Endothelial cell of umbilical vein (primary cell): ENCODE measurements at places on chromosomes 2 and 18. TPM values are rescaled to one million over a fixed set of nuclear protein-coding genes. Genes with fewer than 3 reads are reported as not detected.
A peak's percentile ranks its signal among the peaks of the same experiment; 100 is the strongest.

IL18R1 gene
- 3.6 and 4.0 TPM in 2 replicates for total RNA-seq

DUSP19 gene
- 1.7 and 1.9 TPM in 2 replicates for total RNA-seq

KLHL14 gene
- not detected in 2 replicates for total RNA-seq

HS1BP3 gene
- 27.8 and 33.1 TPM in 2 replicates for total RNA-seq

SIX3 gene
- total RNA-seq, result not detected in 2 replicates

GRCh38 chr2:43887176-43887575 is 48.4 kb downstream of the ABCG8 start:
- DNase-seq, result no peak

DNA sequence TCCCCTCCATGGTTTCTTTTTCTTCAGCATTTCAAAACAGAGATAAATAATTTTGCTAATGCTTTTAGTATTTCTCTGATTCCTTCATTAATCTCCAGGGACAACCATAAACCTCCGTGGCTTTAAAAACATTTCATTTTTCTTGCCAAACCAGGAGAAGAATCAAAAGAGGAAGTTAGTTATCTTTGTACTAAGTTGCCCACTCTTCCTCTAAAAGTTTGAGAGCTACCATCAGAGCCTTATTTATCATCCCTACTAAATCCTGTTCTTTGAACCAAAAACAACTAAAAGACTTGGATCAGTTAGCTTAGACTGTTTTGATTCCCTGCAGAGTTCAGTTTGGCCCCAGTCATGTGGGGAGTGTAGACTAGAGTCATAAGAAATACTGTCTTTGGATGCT is 208.4 kb downstream of the SETBP1 start:
- DNase-seq, result no peak

DNA sequence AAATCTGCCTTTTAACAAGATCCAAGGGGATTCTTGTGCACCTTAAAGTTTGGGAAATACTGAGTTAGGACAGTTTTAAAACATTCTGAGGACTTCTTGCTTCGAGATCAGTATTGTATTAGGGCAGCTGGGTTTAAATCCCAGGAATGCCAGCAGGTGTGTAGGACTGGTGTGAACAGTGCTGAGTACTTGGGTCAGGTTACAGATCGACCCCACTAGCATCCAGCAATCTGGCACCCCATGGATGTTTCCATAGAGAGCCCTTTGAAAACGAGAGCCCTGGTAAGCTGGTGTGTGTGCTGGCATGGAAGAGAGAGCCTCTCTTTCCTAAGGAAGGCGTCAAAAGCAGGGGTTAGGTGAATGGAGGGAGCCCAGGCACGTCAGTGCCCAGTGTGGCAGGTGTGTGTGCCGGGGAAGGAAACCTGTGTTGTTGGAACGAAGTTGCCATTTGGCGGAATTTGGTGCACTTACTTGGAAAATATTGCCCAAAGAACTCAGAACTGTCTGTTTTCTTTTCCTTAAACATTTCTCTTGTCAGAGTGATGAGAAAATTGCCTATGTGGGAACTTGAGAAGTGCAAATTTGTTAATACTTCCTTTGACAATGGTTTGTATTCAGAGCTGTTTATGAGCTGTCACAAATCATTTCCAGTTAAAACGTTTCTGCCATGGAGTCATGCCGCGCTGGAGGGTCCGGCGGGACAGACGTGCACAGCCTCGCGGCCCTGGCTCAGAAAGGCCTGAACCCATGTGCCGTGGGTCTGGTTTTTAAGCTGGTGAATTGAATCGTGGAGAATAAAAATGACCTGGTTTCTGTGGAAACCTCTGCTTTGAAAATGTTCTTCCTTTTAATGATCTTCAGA is 38.1 kb downstream of the LDLRAD4 start:
- DNase-seq, result no peak

DNA sequence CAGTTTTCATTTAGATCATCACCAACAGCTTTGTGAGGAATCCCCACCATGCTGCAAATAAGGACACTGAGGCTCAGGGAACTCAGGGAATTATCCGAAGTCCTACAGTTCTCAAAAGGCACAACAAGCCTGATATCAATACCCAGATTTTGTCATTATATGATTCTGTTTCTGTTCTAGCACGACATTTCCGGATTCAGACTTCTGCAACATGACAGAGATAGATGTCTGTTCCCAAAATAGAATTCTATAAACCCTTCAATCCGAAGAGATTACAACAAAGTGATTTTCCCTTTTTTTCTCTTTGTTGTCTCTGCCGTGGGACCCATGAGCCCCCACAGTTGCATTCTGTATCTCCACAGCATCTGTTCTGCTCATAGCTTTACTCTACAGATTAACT is 72.0 kb downstream of the DOCK10 start:
- no peak for DNase-seq

DNA sequence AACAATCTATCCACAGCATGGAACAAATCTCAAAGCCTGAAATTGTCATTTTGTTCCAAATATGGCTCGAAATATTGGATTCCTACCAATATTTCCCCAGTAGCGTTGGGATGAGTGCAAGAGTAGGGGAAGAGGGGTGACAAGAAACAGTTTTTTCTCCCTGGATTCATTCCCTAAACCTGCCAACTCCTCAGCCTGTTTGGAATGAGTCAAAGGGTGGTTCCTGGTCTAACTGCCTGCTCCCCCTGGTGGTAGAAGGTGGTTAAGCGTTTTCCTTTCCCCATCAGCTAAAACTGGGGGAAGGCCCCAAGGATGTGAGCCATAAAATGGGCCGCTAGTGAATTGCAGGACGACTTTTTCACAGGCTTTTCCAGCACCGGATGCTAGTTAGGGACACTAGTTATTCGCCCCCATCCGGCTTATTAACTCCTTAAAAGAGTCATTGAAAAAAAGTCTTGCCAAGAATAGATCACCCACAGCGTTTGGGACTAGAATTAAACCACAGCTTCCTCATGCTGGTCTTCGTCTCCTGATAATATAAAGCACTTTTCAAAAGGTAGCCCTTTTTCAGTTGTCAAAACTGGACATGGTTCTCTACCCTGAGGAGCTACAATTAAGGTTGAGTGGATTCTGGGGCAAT is 72.5 kb downstream of the DHRS9 start:
- peak; percentile 58 for DNase-seq

- peak; percentile 20 for DNase-seq
Observed at GRCh38 chr2:86747711-86748639, 27.9 kb downstream of the RMND5A start.

DNA sequence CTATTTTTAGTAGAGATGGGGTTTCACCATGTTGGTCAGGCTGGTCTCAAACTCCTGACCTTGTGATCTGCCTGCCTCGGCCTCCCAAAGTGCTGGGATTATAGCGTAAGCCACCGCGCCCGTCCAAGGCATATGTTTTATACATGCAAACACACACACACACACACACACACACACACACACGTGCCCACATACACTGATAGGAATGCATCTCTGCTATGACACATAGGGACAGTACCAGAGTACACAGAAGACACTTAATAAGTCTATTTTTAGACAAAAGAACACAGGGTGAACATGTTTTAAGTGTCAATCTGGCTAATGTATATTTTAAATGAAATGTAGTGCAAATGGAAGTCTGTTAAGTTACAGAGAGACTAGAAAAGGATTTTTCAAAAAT is 10.7 kb upstream of the RNF103 start:
- no peak for DNase-seq

DNA sequence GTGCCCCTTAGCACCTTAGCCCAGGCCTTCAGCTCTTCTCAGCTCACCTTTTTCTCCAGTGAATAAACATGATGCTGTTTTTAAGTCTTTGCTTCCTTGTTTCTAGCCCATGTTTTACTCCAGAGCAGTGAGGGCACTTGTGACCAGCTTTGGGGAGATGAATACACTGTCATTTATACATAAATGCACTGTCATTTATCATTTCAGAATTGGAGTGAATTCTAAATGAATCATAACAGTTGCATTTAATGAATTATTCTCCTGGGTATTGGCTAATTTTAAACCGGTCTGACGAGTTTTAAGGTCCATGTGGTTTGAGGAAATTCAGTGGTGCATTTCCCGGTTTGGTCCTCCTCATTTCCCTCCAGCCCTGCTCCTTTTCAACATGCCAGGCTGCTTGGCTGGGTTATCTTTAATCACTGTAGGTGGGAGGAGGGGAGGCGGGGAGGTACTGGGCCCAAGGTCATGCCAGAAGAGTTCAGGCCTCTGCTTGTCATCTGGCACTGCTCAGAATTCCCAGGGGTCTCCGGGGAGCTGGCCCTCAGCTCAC is 23.9 kb downstream of the PRKCE start:
- DNase-seq, result no peak

DNA sequence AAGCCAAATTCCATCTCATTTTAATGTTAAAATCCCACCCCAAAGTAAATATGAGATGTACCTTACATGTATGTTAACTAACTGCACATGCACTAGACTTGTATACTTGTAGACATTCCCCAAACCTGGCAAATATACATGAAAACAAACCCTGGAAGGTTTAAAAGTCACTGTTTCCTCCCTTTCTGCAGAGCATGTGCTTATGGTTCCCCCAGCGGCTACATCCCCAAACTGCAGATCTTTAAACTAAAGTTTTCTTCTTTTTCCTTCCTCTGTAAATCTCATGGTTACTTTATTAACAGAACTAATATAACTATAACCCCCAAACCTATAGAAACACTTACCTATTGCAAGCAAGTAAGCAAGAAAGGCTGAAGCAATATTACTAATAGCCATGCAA is 731.5 kb downstream of the LRP1B start:
- peak; percentile 10 for DNase-seq
